ENCODE measurements at places on chromosomes 7 and 10. TPM values are rescaled to one million over a fixed set of nuclear protein-coding genes. Genes with fewer than 3 reads are reported as not detected.
A peak's percentile ranks its signal among the peaks of the same experiment; 100 is the strongest.

Gene ITPRID1
- total RNA-seq, result not detected

DNA sequence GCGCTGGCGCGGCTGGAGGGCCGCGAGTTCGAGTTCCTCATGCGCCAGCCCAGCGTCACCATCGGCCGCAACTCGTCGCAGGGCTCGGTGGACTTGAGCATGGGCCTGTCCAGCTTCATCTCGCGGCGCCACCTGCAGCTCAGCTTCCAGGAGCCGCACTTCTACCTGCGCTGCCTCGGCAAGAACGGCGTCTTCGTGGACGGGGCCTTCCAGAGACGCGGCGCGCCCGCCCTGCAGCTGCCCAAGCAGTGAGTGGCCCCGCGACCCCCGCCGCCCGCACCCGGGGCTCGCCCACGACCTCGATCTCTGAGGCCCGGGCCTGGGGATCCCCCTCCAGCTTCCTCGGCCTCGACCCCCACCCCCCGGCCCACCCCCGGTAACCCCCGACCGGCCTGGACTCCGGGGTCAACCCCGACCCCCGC lies 537 bp downstream of the FOXK1 start:
- peak; percentile 78 for DNase-seq

GRCh38 chr7:151143261-151144015 lies 24.1 kb downstream of the GBX1 start:
- no peak for DNase-seq

DNA sequence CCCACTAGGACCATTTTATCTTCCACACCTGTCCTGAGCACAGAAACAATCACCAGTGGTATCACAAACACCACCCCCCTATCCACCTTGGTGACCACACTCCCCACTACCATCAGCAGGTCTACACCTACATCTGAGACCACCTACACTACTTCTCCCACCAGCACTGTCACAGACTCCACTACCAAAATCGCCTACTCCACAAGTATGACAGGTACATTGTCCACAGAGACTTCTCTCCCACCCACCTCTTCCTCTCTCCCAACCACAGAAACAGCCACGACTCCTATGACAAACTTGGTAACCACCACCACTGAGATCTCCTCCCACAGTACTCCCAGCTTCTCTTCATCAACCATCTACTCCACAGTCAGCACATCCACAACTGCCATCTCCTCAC lies 3.3 kb downstream of the MUC3A start:
- no peak for DNase-seq
